ENCODE measurements at places on chromosomes 7 and 10.
A peak's percentile ranks its signal among the peaks of the same experiment; 100 is the strongest.

DNA sequence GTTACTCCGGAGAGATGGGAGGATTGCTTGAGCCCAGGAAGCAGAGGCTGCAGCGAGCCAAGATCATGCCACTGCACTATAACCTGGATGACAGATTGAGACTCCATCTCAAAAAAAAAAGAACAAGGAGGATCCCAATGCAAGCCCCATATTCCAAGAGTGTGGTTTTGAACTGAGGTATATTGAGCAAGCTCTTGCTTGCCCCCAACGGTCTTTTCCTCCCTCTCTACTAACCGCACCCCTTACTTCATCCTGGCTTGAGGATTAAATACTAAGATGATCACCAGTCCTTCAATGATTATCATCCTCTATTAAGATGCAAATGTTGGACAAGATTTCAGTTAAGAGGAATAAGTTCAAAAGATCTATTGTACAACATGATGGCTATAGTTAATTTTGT is 12.5 kb upstream of the SRGN start:
- no peak for DNase-seq

- peak; percentile 32 for DNase-seq
These were observed 160.6 kb upstream of the SHH start for GRCh38 chr7:155972651-155973390.

DNA sequence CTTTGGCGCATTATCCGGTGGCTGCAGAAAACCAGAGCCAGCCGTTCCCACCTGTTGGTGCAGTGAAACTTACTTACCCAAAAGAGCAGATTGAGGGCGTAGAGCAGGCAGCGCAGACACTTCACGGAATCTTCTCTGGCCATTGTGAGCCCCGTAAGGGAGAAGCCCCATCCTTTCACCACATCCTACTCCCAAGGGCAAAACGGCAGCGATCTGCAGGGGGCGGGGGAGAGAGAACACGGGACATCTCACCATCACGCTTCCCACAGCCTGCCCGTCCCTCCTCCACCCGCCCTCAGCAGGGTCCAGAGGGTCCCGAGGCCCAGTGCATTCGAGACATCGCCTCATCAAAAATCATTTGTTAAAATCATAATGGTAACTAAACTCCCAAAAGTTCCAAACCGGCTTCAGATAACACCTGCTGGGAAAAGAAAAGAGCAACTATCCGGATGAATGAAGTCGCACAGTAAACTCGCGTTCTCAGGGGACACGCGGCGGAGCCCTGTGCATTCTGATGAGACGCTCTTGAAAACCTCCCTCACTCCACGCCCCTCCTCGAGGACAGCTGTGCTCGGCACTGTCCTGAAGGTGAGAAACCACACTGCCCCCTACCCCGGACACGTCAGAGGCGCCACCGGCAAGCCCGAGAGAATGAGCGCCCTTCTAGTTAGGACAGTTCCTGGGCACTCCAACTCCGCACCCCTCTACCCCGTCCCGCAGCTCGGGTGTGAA is 1.2 kb downstream of the TSPAN12 start:
- DNase-seq = peak; percentile 48

DNA sequence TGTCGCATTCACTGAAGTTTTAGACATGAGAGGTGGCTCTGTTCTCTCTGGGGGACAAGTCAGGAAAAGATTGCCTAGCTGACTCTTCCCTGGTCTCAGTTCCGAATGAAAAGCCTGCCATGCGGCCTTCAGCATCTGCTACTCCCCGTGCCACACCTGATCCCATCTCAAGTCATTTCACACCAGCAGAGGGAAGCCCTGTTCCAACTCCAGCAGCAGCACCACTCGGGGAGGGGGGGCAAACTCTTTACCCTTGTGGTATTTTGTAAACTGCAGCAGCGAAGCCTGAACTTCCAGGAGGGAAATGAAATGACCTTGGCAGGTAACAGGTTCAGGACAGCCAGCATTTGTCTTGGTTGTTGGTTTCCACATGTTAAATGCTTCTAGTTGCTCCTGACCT is 13.8 kb downstream of the LRRC4 start:
- no peak for DNase-seq

Measured in mesothelial cell of epicardium (in vitro differentiated cells).